AG10803 (cell line): ENCODE measurements at places on chromosomes 7 and 10.
A peak's percentile ranks its signal among the peaks of the same experiment; 100 is the strongest.

DNA sequence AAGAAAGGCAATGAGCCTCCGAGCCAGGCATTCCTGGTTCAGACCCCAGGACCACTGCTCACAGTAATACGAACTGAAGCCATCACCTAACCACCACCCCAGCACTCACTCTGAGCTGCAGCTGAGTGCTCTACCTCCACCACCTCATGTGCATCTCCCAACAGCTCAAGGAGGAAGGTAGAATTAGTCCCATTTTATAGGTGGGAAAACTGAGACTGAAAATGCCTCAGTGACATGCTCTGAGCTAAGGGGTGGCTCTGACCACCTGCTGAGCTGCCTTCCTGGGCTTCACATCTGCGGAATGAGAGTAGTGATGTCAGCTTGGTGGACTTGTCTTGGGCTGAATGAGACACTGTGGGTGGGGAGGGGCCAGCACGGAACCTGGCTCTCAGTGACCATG lies 159.7 kb upstream of the UNC5B start:
- DNase-seq: no peak

GRCh38 chr7:1150400-1151002 lies 9.5 kb downstream of the ZFAND2A start:
- no peak for DNase-seq

GRCh38 chr10:7583626-7584025 lies 83.1 kb downstream of the ITIH5 start:
- no peak for DNase-seq

- DNase-seq: no peak
Observed at GRCh38 chr7:110841840-110842545, 248.9 kb upstream of the LRRN3 start.

GRCh38 chr7:138032186-138032585 lies 30.3 kb upstream of the CREB3L2 start:
- no peak for DNase-seq

DNA sequence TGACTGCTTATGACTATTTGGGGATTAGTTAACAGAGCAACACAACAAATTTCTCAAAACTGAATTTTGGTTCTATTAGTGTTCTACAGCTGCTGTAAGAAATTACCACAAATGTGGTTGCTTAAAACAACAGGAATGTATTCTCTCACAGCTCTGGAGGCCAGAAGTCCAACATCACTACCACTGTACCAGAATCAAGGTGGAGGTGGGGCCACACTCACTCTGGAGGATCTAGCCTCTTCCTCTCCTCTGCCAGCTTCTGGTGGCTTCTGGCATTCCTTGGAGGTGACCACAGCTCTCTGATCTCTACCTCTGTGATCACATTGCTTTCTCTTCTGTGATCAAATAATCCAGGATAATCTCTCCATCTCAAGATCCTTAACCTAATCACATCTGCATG lies 194.7 kb upstream of the BMPER start:
- DNase-seq: peak; percentile 80

GRCh38 chr7:72069263-72069662 lies 342.9 kb downstream of the CALN1 start:
- no peak for DNase-seq

GRCh38 chr7:34156336-34156735 lies 251.0 kb downstream of the BMPER start:
- DNase-seq: peak; percentile 90

- DNase-seq: no peak
Observed at GRCh38 chr10:133254421-133255120, 16.9 kb downstream of the VENTX start.

- DNase-seq: no peak
Observed at GRCh38 chr7:1494447-1494846, 9.7 kb downstream of the INTS1 start.

DNA sequence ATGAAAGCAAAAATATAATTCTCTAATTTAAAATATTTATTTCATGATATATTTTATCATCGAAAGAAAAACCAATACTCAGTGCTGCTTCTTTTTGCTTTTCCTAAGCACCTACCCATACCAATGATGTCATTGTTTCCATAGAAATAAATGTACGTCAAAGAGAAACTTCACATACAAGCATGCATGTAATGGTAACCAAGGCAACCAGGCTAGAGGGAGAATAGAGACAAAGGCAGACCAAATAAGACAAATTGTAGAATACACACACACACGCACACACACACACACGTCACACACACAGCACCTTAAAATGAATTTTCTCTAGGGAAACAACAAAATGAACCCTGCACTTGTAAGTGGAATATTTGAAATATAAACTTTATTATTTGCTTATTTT lies 75.5 kb downstream of the MACC1 start:
- DNase-seq: no peak

DNA sequence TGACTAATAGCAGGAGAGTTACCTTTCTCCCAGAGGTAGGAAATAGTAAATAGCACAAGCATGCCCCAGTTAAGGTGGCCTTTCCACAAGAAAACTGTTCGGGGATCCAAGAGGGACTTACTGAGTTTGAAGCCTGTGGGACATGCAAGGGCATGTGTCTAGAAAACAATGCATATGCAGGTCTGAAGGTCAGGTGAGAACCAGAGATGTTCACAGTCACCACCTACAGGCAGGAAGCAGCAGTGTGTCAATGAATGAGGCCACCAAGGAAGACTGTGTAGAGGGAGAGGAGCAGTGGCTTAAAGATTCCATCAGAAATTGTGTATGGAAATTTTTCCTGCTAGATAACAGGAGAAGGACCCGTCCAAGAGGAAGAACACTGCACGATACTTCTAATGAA lies 66.0 kb downstream of the CALD1 start:
- no peak for DNase-seq

DNA sequence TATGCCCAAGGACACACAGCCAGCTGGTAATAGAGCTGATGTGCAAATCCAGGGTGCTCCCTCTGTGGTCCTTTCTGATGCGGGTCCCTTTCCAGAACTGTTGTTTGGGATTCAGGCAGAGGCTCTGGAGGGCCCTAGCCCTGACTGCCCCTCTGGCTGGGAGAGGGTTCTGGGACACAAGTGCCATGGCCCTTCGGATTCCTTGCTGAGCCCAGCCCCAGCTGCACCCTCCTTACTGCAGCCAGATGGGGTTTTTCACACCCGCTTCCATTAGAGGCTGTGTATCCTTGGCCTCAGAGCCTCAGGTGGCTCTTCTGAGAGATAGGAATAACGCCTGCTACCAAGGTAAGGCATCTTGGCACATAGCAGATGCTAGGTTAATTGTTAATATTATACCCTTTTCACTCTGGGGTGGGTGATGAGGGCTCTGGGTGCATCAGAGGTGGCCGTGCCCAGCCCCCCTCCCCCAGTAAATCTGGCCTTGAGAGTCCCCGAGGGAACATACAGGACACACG lies 89.8 kb upstream of the LRRC4 start:
- no peak for DNase-seq

- DNase-seq: peak; percentile 83
Observed at GRCh38 chr7:18770154-18770811, 274.7 kb downstream of the HDAC9 start.

- peak; percentile 63 for DNase-seq
Observed at GRCh38 chr10:60917331-60918280, 26.4 kb downstream of the RHOBTB1 start.

DNA sequence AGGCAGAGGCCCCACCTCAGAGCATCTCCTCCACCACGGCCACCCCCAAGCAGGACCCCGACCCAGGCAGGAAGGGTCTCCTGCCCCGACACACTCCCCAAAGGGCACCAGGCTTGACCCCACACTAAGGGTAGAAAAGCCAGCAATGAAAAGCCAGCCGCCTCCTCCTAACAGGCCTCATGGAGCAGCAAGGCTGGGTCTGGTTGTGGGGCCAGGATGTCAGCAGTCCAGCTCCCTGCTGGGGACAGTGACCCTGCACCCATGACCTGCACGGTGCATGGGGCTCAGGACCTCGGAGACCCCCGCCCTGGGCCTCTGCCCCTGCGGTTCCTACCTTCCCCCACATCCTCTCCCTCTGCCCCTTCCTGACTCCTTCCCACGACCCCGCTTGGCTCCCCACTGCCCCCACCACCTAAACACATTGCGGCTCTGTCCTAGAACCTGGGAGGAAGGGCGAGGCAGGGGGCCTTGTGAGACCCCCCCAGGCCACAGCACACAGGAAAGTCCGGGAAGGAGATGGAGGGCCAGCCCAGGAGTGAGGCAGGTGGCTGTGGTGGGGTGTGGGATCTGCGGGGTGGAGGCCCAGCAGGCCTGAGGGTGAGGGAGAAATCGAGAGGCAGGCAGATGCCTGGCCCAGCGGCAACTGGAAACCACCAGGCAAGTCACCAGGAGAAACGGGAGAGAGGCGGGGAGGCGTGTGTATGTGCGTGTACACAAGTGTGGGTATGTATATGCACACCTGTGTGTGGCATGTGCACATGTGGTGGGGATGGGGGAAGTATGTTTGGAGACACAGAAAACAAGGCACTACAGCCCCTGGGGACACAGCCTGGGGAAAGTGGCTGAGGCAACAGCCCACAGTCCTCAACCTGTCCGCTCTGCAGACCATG lies 229.9 kb downstream of the MAD1L1 start:
- DNase-seq: no peak

- peak; percentile 82 for DNase-seq
Observed at GRCh38 chr10:76303682-76304316, 872.4 kb downstream of the LRMDA start.

DNA sequence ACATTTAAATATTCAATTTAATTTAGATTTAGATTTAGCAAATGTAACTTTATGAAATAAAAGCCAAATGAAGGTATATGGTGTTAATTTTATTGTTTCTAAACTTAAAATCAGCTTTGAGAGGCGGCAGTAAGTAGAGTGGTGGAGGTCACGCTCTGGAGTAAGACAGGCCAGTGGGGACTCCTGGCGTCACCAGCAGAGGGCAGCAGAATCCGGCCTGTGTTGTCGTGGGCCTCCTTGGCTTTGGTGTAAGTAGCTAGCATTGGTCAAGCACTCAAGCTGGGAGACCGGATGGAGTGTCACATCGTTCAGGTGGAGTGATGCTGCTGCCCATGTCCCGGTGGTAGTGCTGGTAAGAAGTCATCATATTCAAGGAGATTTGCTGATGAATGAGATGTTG lies 98.7 kb upstream of the DNAJB6 start:
- no peak for DNase-seq

- DNase-seq: no peak
Observed at GRCh38 chr10:65891073-65891981, 1034.5 kb upstream of the LRRTM3 start.

DNA sequence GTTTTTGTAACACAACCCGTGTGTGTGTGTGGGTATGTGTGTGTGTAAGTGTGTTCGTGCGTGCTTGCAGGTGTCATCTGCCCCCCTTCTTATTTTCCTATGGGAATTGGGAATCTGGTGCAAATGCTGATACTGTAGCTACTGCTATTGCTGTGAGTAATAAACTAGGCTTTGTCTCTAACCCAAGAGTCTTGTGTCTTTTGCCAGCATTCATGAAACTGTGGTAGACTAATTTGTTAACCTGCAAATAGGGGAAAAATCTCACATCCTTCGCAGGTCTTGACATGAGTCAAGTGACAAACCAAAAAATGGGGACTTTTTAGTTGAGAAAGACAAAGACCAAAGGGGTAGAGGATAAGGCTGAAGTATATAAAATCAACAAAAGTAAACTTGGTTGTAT lies 57.9 kb upstream of the FAM133B start:
- no peak for DNase-seq

DNA sequence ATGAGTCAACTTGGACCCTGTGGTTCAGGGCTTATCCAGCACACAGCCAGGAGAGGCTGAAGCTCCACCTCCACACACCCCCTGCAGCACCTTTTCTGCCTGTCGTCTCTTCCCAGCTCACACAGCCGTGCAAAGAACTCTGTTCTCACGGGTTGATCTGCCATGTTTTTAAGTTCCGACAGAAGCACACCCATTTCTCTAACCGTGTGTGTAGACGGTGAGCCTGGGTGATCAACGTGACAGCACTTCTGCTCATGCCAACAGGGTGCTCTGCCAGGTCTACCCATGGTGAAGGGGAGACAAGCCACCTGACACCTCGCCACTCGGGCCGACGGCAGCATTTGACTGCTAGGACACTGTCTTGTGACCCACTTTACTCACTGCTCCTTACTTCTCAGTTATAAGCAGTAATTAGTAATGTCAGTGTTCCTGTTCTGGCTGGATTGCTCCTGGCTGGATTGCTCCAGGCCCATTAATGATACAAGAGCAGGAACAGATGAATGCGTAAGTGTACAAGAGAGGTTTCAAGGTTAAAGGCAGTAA lies 90.5 kb downstream of the RNF216 start:
- peak; percentile 29 for DNase-seq

GRCh38 chr7:34081935-34082334 lies 176.6 kb downstream of the BMPER start:
- peak; percentile 59 for DNase-seq

GRCh38 chr10:58326967-58327381 lies 7.8 kb upstream of the UBE2D1 start:
- DNase-seq: peak; percentile 70

GRCh38 chr10:73211106-73211811 lies 35.8 kb downstream of the DNAJC9 start:
- no peak for DNase-seq

DNA sequence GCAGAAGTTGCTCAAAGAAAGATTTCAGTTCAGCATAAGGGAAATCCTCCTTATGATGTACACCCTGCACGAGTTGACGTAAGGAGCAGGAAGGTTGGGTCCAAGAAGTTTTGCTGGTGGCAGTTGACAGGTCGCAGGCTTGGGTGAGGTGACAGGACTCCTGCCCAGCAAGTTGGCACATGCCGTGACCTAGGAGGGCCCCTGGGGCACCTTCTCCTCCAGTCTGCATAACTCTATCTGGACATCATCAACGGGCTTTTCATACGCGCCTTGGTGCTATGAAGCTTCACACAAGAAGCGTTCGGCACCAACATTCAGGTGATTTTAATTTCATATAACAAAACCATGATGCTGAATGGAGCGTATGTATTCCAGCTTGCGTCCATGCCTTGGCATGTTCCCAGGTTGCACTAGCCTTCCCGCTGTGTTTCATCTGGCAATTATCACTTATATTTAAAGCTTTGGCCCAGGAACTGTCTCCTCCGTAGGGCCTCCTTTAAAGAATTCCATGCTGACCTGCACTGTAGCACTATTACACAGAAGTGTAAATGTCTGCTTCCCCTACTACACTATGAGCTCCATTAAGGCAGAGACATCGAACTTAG lies 651.6 kb upstream of the FOXK1 start:
- DNase-seq: no peak

DNA sequence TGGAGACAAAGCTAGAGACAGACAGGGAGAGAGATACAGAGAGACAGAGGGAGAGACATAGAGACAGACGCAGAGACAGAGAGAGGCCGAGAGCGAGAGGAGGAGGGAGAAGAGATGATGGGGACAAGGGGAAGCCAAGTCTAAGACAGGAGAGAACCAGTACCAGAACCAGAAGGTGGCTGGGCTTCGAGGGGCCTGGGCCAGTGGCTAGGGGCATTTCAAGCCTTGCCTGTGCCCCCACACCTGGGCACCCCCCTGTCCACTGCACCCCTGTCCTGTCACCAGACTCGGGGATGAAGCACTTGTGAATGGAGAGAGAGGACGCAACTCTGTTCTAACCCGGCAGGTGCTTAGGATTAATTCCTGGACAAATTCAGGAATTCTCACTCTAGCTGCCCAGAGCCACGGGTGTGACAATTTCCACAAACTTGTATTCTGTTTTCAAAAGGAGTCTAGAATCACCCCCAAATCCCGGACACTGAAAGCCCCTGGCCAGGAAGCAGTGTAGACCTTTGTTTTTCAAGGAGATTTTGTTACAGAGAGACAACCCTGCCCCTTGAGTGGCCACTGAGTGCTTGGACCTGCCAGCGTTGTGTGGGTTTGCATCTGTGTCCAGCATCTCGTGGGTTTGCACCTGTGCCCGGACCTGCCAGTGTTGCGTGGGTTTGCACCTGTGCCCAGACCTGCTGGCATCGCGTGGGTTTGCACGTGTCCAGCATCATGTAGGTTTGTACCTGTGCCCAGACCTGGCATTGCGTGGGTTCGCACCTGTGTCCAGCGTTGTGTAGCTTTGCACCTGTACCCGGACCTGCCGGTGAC lies 157.3 kb downstream of the WDR37 start:
- DNase-seq: no peak
